ENCODE measurements at places on chromosomes 6 and 20.

GRCh38 chr6:32439602-32440214, at the start of gene HLA-DRA:
HLA-DRA (plus strand) TSS chr6:32439887; CDS start chr6:32439951, 64 bp downstream.
- DNase-seq = peak; percentile 17

DNA sequence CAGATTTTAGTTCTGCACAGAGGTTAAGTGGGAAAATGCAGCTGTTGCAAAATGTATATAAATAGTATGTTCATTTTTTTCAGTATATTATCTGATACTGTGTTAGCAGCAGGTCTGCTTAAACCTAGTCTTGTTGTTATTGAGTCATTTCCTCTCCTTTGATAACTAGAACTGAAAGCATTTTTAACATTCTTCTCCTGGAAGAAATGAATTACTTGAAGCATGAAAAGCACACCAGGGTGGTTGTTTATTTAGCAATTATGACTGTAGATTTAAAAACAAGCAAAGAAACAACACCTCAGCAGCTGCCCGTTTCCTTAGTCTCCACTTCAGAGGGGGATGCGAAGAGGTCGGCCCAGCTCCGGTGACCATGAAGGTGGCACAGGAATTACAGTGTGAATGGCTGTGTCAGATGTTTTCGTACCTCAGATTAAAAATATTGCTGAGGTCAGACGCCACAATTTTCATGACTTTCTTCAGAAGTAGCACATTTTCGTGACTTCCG, 53.5 kb downstream of the GOPC start:
- peak; percentile 35 for DNase-seq

GRCh38 chr20:23631981-23632710, 5.6 kb downstream of the CST3 start:
- DNase-seq = no peak

DNA sequence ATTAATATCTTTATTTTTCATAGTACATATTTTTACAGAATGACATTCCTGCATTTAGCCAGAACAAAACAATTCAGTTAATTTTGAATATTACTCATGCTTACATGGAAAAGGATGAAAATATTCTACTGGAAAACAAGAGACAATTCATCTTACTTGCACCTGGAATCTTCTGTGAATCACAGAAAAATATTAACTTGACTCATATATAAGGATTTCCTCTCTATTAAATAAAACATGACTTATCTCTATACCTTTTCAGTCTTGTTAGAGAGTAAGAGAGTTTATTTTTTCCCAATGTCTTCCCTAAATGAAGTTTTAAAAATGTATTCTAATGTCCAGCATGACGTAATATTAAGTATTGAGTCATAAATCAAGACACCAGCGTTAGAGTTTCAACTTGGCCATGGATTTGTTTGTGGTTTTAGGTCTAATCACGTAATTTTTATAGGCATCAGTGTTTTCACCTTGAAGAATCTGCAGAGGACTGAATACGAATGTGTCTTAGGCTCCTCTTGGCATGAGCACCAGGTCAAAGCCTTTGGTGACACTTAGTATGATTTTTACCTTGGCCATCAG, 445.1 kb upstream of the JAG1 start:
- peak; percentile 85 for DNase-seq

- no peak for DNase-seq
Observed at GRCh38 chr6:167538746-167539145, 213.9 kb downstream of the TTLL2 start.

- no peak for DNase-seq
Observed at GRCh38 chr20:51560042-51560441, 17.5 kb upstream of the NFATC2 start.

DNA sequence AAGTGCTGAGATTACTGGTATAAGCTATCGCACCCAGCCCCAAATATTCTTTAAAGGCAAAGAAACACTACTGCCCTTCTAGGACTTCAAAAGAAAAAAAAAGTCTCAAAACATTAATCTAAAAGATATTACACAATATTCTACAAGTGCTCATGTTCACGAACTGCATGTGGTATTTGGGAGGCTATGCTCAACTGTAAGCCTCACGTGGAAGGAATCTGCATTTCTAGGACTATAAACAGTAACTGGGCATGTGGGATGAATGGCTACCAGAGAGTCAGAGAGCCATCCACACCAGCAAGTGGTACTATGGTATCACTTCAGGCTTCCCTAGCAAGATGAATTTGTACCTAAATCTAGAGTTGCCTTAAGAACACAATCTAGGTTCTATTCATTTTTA, 50.0 kb downstream of the FKBP5 start:
- no peak for DNase-seq

DNA sequence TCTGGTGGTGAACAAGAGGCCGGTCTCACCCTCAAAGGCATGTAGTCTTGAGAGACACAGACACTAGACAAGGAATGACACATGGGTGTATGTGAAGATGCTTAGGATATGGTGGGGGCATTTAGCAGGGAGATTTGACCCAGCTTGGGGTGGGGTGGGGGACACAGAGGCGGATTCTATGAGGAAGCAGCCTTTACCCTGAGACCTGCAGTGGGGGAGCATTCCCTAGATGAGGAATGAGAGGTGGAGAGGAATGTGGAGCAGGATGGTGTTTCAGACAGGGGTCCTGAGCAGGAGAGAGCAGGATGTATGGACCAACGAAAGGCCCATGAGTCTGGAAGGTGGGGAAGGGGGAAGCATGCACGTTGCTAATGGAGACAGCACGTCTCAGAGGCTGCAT, 57.8 kb downstream of the PHACTR3 start:
- DNase-seq = no peak

DNA sequence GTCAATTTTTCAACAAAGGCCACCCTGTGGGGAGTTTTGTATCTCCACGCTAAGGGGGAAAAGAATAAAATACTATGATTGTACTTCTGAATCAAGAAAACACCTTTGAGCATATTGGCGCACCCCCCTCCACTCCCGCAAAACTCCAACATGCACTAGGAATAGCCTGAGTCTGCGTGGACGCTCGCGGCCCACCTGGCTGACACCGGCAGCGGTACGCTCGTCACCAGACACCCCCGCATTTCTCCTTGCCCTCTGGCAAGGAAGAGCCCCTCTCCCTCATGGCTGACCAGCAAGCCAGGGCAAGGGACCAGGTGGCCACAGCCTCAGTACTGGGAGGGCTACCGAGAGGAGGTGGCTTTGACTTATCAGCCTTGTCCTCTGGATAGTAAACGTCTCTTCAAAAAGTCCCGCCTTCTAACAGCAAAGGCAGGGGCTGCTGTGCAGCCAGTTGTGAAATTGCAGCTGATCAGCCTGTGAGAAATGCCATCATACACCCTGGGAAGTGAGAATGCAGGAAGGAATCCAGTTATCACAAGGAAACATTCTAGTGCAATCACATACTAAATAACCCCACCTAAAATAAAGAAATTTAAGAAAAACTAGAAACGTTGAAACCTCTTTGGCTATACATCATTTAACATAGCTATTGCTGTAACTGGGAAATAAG, 84.2 kb downstream of the HUS1B start:
- no peak for DNase-seq

DNA sequence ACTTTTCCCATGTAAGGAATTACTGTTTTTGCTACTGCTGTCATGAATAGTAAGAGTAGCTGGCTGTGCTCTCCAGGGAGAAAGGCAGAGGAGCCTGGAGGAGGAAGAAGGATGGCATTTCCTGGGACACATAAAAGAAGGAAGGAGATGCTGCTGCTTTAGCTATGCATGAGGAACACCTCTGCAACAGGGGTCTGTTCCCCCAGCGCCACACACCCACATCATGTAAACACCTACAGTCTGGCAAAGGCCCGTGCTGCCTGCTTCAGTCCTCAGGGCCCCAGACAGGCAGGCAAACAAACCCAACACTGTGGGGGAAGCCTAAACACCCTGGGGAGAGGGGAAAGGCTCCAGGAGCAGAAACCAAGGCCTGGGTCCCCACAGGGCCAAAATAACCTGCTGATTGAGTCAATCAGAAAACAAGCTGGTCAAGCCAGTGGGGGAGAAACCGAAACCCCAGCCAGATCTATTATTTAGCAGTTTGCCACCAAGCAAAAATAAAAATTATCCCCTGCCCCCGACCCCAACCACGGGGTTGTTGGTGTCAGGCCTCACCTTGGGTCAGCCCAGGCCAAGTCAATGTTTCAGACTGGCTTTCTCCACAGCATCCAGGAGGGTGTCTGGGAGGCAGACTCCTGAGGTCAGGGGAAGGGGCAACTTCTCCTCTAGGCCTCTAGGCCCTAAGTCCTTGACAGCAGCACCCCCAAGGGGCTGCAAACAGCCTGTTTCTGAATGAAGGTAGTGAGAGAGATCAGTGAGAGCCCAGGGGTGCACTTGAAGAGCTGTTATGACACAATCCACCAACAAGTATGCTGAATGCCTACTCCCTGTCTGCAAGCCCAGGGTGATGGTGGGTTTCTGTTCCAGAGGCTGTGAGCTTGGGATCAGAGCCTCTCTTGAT, 34.6 kb upstream of the SCUBE3 start:
- DNase-seq = no peak

GRCh38 chr6:7910654-7911344, at the start of gene TXNDC5:
TXNDC5 (minus strand) TSS chr6:7910788; CDS start chr6:7910776, 12 bp downstream.
- DNase-seq = peak; percentile 71

GRCh38 chr6:69795469-69796072, 1.2 kb downstream of the LMBRD1 start:
- no peak for DNase-seq

DNA sequence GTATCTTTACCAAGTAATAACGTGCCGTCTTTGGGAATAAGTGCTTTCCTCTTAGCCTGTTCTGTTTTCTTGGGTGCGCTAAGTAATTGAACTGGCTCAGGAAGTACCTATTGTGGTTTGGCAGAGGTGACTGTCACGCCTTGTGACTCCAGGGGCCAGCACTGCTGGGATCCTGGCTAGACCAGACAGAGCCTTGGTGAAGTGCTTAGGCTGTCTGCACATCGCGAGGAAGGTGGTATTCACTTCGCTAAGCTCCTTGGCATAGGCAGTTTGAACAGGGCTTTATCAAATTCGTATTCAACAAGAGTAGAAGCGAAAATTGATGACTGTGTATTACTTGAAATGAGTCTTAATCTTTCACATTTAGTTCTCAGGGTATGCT, 17.6 kb downstream of the PRDM1 start:
- DNase-seq = peak; percentile 59

GRCh38 chr6:78810146-78810545, 57.2 kb upstream of the IRAK1BP1 start:
- DNase-seq = peak; percentile 77

DNA sequence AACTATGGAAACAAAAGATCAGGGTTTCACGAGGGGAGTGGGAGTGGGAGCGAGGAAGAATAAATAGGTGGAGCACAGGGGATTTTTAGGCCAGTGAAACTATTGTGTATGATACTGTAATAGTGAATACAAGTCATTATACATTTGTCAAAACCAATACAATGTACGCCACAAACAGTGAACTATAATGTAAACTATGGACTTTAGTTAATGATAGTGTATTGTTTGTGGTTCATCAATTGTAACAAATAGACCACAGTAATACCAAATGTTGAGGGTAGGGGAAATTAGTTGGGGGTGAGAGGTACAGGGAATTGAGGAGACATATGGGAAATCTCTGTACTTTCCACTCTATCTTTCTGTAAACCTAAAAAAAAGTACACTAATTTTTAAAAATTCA, 218.4 kb downstream of the FRK start:
- DNase-seq = no peak

DNA sequence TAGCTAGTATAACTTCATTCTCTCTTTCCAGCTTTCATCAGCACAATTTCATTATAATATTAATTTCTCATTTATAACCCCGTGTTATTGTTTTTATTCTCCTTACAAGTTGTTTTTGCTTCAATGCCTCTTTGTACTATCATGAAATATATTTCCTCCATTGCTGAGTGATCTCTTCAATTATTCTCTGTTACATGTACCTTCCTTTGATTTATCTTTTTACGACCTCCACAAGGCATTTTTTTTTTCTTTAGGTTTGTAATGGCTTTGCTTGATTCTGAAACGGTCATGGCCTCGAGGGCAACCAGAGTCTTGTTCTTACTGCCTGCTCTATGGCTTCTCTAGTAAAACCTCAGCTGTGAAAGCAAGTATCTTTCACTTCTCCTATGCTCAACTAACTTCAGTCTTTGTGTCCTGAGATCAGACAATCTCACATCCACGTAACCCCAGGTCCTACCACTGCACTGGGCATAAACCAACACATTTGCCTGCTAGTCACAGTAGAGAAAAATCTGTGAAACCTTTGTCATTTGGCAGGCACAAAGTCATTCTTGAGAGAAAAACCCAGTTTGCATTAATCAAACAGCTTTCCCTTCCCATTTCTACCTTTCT, 119.9 kb downstream of the UST start:
- DNase-seq = no peak

GRCh38 chr6:68701159-68701558, 66.1 kb downstream of the ADGRB3 start:
- DNase-seq = no peak

- no peak for DNase-seq
Observed at GRCh38 chr6:163323274-163323673, 91.2 kb upstream of the QKI start.

- no peak for DNase-seq
Observed at GRCh38 chr20:403582-403957, 4.5 kb upstream of the RBCK1 start.

- no peak for DNase-seq
Observed at GRCh38 chr6:168243812-168244376, 75.7 kb downstream of the DACT2 start.

- DNase-seq = no peak
Observed at GRCh38 chr20:60148885-60149284, 190.7 kb downstream of the CDH26 start.

GRCh38 chr6:93786474-93787330, 367.3 kb upstream of the EPHA7 start:
- no peak for DNase-seq

DNA sequence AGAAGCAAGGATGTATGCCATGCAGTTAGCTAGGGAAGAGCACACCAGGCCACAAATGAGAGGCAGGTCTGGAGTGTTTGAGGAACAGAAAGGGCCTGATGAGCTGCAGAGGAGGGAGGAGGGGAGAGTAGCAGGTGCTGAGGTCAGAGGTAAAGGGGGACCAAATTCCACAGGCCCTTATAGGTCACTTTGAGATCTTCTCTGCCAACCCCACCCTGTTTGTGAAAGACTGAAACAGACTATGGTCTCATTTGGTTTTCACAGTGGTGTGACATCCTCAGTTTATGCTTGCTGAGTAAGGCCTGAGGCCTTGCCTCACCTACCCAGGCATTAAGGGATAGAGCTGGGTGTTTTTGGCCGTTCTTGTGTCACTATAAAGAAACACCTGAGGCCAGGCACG, 187.7 kb upstream of the MYLIP start:
- DNase-seq = no peak

GRCh38 chr20:61267241-61267640, 15.2 kb downstream of the CDH4 start:
- DNase-seq = no peak

DNA sequence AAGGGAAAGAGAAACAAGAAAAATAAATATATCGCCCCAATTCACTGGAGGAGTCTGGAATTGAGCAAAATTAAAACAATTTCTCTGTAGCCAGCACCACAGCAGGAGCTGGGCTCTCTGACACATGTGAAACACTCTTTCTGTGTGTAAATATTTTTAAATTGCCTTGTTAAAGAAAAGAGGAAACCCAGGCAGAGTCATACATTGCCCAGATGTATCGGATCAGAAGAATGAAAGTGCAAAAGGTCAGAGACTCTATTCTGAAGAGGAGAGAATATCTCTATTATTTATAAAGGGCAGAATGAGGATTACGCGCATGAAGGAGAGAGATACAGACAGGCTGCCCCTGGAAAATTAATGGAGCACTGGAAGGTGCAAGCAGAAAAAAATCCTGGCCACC, 127.0 kb upstream of the MAN1A1 start:
- no peak for DNase-seq

All from mammary epithelial cell (primary cell).